Panc1 (cell line): ENCODE measurements at places on chromosomes 3 and 15.

- no peak for DNase-seq
These were observed 2.4 kb downstream of the ARHGEF3 start for GRCh38 chr3:56799251-56799882.

DNA sequence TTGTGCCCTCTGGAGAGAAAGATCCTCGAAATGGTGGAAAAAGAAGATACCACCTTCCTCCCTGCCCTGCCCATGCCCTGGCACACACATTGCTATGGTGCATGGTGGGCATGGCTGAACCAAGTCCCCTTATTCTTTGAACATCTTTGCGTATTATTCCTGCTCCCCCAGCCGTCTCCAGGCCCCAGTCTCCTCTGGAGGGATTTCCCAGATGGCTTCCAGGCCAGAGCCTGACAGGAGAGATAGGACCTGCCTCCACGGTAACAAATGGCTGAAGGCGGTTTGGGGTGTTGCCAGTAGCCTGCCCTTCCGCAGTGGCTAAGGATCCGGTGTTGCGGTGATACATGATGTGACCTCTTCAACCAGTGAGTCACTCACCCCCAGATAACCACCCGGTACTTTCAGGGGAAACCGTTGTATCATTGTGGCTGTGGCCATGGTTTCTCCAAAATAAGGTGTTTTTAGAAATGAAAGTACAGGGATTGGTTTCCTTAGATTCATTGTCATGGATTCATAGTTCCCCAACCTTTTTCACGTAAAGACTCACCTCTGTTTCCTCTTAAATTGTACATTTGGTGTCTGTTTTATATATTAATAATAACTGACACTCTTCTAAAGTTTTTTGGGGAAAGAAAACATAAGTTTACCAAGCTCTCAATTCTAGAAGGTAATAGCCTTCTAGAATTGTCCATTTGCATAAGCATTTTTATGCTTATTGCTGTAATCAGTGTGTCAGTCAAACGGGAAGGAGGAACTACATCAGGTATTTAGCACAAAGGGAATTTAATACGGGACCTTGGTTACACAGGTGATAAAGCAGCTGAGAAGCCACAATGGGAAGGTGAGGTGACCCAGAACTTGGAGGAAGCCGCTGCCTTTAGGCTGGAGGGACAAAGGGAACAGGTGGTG lies 25.9 kb downstream of the SMAD3 start:
- no peak for DNase-seq

DNA sequence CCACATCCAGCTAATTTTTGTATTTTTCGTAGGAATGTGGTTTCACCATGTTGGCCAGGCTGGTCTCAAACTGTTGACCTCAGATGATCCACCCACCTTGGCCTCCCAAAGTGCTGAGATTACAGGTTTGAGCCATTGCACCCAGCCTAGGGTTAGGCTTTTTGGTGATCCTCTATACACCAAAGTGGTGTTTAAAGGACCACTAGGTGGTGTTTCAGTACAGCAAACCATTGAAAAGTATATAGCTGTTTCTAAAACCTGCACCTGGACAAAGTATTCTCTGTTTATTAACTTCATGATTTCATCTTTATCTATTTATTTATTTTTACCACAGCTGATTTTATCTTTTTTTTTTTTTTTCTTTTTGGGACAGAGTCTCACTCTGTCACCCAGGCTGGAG lies 68.4 kb downstream of the MINDY2 start:
- DNase-seq, result no peak

- DNase-seq, result no peak
These were observed 45.5 kb downstream of the NEK11 start for GRCh38 chr3:131072099-131072559.

GRCh38 chr3:83235180-83235814 lies 1473.9 kb upstream of the GBE1 start:
- no peak for DNase-seq

DNA sequence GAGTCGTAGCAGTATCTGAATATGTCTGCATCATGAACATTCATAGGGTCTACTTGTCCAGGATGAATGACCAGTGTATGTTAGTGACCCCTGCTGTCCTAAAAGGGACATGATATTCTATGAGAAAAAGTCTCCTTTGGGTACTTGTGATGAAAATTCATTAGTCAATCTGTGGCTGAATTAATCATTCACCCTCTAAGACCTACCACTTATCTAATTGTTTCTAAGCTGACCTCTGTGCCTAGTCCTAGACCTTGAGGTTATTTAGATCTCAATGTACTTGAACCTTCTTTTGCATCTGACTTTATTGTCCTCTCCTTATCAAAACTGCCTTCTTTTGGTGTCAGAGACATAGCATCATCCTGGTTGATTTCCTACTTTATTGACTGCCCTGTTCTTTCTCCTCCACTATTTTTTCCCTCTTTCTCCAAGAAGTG lies 799.3 kb downstream of the DIPK2A start:
- no peak for DNase-seq

- DNase-seq, result no peak
These were observed 102.7 kb upstream of the CHD2 start for GRCh38 chr15:92797168-92798052.

- DNase-seq, result no peak
These were observed 146.8 kb downstream of the PCCB start for GRCh38 chr3:136396916-136397315.

DNA sequence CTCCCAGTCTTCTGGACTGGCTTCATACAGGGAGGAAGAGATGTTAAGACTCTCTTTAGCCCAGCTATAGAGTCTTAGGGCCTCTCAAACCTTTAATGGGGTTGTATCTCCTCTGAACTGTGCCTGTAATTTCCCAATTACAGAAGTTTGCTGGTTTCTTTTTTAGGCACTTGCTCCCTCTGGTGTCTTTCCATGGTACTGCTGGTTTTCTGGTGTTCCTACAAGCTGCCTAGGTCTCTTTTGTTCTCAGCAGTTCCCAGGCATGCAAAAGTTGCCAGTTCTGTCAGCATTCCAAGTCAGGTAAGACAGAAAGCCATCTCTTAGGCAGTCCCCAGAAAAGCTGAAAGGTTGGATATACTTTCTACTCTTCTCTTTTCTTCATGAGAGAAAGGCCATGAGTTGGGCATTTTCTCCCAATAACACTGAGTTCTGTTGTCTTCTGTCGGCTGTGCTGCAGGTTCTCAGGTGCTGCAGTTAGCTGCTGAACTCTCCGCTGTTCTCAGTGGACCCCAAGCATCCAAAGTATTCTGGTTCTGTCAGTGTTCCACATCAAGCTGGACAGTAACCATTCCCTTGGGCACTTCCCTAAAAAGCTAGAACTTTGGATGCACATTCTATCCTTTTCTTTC lies 54.4 kb upstream of the EHHADH start:
- peak; percentile 45 for DNase-seq
